NB4 (cell line): ENCODE measurements at places on chromosomes 1 and 21.

- no peak for DNase-seq
Measured at GRCh38 chr1:201436969-201437368, 15.4 kb upstream of the TNNI1 start.

DNA sequence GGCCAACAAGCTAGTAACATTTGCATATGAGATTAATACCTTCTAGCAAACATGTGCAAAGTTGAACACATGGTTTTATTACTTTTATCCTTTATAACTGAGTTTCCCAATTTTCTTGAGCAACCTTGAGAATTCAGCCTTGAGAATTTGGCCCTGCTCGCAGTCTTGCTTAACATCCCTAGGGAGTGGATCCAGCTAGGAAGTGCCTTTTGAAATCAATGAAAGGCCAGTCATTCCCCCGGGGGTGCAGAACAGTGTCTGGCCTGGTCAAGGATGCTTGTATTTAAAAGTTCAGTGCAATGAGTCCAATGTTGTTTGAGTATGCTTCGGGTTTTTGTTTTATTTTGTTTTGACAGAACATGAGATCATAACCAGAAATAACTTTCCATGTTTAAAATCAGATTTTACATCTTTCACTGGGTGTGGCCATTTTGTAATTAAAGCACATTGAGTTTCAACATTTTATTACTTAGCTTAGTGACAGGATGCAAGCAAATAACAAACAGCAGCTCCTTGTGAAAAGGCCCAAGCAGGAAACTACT lies 16.7 kb downstream of the PALMD start:
- DNase-seq, result no peak

DNA sequence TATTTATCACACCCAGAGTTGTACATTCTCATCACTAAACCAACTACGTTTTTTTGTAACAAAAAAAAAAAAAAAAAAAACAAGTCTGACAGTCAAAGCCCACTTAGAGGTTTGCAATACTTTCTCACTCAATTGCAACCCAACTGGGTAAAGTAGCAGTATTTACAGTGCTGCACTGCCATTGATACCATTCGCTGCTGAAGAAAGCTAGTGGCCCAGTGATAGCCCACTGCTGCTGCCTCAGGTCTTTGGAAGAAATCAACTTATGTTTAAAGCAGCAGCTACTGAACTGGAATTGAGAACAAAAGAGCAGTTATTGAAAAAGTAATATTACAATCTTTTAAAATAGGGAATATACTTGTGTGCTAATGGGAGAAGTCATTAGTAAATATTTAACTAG lies 2.7 kb downstream of the HNRNPU start:
- DNase-seq, result peak; percentile 43

- no peak for DNase-seq
Measured at GRCh38 chr1:84957966-84958365, 38.9 kb downstream of the MCOLN2 start.

- DNase-seq, result no peak
Measured at GRCh38 chr21:42652527-42653230, 742 bp upstream of the PDE9A start.

DNA sequence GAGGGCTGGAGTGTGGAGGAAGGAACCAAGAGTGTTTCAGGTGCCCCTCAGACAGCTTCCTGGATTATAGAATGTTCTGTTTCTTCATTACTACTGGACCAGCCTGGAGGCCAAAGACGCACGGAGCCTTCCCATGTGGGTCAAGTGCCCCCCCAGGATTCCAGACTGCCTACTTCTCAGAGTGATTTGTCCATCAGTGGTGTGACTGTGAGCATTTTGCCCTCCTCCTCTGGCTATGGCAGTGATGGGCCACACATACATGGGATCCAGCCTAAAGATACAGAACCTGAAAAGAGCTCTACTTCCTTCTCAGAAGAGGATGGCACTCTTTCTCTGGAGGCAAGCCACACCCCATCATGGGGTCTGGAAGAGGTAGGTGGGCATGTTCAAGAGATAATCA lies 64.9 kb downstream of the MACF1 start:
- no peak for DNase-seq
